NCI-H446 treated with DMSO at 0.1 percent for 48 hours (cell line): ENCODE measurements at places on chromosomes 3 and 15.

- DNase-seq, result no peak
Measured at GRCh38 chr3:177341736-177342419, 144.6 kb upstream of the TBL1XR1 start.

GRCh38 chr3:100400419-100400779 lies 490 bp downstream of the TOMM70 start:
- no peak for DNase-seq

GRCh38 chr15:75051191-75051608 lies 27.8 kb downstream of the PPCDC start:
- no peak for DNase-seq

DNA sequence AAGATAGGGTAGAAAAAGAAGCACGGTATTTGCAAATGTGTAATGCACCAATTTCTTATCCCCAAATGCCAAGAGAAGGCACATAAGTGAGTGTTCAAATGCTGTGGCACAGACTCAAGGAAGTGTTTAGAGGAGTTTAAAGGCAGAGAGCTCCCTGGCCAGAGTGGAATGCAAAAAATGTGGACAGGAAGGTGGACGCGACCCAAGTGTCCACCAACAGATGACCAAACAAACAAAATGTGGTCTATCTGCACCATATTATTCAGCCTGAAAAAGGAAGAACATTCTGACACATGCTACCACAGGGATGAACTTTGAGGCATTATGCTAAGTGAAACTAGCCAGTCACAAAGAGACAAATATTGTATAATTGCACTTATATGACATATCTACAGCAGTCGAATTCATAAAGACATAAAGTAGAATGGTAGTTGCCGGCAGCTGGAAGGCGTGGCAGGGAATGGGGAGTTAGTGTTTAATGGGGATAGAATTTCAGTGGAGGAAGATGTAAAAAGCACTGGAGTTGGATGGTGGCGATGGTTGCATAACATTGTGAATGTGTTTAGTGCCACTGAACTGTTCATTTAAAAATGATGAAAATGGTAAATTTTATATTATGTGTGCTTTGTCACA lies 126.6 kb downstream of the SRGAP3 start:
- no peak for DNase-seq

DNA sequence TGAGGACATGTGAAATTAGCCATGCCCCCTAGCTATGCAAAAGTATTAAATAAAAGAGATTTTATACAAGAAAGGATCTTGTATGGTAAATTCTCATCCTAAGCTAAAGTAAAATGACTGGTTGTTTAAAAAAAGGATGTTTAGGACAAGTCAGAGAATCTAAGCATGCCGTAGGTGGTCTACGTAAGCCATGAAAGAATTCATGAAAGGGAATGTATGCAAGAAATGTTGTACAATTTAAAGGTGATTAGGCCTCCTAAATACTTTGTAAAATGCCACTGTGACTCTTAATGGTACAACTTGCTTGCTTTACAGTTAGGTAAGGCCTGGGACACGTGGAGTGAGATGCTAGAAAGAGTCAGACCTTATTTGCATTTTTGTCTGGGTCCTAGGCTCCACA lies 209.0 kb downstream of the EFHB start:
- no peak for DNase-seq

GRCh38 chr15:88090481-88091011 lies 166.0 kb downstream of the NTRK3 start:
- DNase-seq, result no peak

- no peak for DNase-seq
Measured at GRCh38 chr15:55267401-55268175, 22.0 kb downstream of the RAB27A start.

DNA sequence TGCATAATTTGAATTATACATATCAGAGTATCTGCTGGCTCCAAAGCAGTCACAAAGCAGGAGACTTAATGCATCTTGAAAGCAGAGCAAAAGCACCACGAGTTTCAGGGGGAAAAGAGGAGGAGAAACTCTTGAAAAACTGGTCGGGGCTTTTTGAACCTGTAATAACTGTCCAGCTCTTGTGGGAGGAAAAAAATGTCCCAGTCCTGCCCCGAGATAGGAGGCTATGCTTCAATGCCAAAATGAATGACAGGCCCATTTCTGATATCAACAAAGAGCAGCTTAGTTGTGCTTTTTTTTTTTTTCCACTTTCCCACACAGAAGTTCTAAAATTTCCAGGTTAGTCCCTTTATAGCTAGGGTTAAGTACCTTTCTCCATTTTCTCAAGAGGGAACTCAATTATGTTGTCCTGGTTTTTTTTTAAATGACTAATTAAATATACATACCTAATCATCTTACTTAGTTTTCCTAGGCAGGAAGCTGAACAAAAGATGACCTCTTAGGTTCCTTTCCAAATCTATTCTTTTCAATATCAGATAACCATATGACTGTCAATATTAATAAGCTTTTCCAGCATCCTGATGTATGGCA lies 120.2 kb downstream of the TFDP2 start:
- no peak for DNase-seq

DNA sequence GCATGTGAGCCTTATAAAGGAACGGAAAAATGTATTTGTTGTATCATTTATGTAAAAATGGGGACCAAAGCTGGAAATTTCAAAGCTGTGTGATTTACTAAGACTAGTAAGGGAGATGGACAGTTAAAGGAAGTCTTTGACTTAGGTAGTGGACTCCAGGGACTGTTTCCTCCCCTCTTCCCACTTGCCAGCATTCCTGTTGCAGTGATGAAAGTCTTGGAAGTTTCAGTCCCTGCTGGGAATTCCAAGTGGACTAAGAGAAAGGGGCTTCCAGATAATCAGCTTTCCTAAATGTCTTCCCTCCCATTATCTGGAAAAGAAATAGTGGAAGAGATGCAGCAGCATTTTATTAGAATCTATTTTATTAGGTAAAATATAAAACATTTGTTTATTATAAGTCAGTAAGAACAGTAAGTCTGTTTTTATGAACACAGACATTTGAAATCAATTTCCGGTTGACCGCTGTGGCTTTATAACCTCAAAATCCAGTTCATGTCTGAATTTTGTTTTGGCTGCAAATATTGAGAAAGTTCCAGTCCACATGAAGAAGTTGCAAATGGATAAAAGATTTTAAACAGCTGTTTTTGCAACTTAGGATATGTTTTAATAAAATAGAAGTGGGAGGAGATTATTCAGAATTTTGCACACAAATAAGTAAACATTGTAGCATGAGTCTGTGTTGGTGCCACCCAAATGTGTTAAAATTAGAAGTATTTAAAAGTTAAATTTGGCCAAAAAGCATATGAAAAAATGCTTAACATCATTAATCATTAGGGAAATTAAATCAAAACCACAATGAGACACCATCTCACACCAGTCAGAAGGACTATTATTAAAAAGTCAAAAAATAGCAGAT lies 141.8 kb downstream of the IL20RB start:
- no peak for DNase-seq

GRCh38 chr3:156341831-156342416 lies 213.0 kb downstream of the SSR3 start:
- no peak for DNase-seq

GRCh38 chr3:42957573-42957972 lies 21.5 kb upstream of the GASK1A start:
- no peak for DNase-seq

DNA sequence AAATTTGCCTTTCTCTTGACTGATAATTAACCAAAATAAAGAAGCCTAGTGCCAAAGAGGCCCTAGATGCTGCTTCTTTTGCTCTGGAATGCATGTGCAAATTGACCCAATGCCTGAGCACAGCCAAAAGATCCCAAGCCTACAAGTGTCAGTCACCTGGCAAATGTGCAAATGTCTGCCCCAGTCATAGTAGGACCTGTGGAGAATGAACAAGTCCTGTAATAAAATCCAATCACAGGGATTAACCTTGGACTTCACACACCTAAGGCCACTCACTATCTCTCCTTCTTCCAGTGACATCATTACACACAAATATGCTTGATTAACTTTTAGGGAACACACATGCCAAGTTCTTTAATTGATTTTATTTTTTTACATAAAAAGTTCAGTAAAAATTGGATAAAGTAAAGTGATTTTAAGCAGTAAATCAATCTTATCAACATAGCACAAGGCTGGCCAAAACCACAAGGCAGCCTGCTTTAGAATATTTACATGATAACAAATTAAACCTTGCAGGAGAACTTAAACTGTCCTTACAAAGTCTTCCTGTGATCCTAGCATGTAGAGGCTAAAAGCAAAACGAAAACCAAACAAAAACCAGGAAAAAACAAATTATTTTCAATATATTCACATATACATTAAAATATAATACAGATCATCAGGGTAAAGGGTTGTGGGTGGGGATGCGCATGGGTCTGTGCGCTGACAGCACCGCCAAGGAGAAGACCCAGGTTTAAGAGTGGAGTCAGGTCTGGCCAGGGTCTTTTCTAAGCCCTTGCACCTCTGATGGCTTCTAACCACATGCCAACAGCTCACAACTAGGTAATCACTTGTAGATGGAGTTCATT lies 36.8 kb downstream of the NBEAL2 start:
- DNase-seq, result no peak

DNA sequence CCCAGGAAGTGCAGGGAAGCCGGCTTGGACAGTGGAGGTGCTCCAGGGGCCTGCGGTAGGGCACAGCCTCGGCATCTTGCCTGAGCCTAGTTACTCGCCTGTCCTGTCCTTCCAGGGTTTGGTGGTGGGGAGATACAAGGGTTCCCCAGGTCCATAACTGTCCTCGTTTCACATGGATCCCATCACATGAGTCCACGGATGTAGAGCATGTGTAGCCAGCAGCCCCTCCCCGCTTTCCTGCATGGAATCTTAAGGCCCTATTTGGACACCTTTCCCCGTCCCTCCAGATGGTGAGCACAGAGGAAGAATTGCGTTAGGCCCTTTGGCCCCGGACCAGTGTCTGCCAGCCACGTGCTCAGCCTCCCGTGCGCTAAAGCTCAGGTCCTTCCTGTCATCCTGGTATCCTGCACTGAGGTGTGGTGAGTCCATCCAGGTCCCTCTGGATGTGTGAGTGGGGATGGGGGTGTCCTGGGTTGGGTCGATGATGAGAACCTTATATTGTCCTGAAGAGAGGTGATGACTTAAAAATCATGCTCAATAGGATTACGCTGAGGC lies 230.4 kb downstream of the SNRPN start:
- DNase-seq, result no peak

- no peak for DNase-seq
Measured at GRCh38 chr3:69751074-69751476, 11.8 kb downstream of the MITF start.

GRCh38 chr15:38461066-38461833 lies 7.3 kb downstream of the FAM98B start:
- DNase-seq, result no peak

DNA sequence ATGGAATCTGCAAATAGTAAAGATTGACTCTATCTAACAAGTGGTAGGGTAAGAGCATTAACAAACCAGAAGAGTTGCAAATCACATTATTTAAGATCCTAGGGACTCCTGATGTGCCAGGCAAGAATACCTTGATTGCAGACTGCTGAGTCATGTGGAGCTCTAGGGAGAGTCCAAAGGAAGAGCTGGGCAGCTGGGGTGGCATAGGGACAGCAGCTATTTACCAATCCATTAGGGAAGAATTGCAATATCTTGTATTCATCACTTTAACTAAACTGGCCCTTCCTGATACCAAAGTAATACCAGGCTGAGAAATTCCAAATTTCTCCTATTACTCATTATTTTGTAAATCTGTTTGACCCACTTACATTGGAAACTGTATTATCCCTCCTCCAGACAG lies 52.2 kb upstream of the ACP3 start:
- DNase-seq, result no peak

DNA sequence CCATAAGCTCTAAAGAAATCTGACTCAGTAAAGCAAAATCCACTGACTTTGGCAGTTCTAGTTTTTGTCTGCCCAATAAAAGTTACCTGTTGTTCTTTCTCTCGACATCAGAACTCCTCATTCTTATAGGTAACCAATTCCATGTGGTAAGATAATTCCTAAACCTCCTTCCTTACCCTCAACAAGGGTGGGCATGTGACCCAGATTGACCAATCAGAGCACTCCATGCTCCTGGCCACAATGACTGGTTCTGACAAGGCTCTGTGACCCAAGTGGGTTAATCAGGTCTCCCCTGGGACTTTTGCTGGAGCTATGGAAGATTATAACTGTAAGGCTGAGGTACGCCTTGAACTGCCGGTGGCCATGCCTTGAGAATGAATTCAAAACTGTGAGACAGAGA lies 31.7 kb downstream of the LINS1 start:
- DNase-seq, result no peak
